NCI-H774 (cell line): ENCODE measurements at places on chromosomes 2 and 18.

DNA sequence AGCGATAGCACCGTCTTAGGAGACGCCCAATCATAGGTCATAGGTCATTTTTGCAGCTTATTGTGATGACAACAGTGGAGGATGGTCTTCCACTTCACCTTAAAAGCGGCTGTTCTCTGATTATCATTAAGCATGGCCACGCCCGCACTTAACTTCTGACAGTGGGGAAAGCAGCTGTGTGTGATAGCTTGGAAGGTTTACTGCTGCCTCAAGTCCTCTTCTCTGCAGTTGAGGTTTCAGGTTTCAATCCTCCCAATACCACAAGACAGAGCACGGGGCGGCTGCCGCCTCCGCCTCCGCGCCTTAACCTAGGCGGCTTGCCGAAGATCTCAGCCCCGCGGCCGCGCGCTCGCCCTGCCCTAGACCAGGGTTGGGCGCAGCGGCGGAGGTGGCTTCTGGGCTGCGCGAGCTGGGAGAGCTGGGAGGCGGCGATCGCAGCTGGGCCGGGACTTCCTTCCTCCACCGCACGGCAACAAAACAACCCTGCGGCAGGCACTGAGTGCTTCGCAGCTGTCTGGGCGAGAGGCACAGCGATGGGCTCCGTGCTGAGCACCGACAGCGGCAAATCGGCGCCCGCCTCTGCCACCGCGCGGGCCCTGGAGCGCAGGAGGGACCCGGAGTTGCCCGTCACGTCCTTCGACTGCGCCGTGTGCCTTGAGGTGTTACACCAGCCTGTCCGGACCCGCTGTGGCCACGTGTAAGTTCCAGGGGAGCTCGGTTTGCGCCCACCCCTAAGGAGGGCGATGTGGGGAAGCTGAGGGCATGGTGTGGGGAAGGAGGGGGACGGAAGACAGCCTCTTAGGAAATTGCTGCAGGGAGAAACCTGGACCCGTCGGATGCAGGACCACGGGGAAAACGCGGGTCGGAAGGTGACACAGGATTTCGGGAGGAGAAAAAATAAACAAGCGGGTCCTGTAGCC is at the start of gene RNF125:
Gene RNF125 (plus strand): TSS at position 495 of the 920 bp plus-strand sequence. CDS start 39 bp downstream, at position 534.
- DNase-seq = peak; percentile 61

DNA sequence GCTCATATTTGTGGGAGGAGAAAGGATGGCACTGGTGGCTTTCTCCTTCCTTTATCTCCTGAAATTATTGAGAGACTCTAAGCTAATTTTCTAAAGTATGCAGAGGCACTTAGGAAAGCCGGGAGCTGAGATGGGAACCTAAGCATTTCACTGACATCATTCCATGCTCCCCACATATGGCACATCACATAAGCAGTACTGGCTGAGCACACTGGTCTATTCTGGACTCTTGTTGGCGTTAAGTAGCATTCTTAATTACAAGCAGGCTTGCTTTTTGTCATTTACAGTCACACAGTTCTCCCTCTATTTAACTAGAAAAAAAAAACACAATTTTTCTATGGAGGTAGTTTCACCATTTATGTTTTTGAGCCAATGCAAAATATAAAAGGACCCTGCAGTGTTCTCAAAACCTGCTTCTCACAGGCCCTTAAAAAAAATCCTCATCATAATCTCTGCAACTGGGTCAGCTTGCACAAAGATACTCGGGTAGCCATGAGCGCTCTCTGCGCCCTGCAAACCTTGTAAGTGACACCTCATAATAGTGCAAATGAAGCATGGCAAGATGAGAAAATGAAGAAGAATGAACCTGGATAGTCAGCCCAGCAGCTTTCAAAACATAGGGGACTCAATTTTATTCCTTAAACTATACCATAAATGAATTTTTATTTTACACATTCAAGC is 688.6 kb downstream of the NRXN1 start:
- no peak for DNase-seq

GRCh38 chr2:234003972-234004617 is 46.4 kb upstream of the SPP2 start:
- DNase-seq = no peak

DNA sequence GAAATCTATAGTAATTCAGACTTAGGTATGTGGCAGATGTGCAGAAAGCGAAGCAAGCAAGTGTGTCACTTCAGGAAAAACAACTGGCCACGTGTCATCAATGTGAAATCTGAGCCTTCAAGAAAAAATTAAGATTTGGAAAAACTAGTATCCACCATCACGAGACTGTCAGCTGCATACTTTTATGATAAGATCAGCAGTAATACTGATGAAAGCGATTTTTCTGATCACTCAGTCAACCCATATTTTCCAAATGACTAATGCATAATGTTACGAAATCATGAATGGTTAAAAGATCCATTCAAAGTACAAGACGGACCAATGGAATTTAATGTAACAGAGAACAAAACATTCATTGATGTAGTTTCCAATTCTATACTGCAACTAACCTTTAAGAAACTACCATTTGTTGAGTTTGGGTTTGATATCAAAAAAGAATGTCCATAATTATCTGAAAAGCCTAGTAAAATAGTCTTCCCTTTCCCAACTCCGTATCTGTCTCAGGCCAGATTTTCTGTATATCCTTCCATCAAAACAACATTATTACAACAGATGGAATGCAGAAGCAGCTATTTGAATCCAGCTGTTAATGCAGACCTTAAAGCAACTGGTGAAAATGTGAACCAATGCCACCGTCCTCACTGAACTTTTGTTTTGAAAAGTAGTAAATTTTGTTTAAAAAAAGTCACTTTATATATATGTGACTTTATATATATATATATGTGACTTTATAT is 17.0 kb upstream of the BCL2 start:
- DNase-seq = no peak

- no peak for DNase-seq
Measured at GRCh38 chr2:85792783-85793441, 39.1 kb downstream of the ATOH8 start.

GRCh38 chr2:241535871-241536655 is 22.5 kb upstream of the BOK start:
- DNase-seq = no peak

DNA sequence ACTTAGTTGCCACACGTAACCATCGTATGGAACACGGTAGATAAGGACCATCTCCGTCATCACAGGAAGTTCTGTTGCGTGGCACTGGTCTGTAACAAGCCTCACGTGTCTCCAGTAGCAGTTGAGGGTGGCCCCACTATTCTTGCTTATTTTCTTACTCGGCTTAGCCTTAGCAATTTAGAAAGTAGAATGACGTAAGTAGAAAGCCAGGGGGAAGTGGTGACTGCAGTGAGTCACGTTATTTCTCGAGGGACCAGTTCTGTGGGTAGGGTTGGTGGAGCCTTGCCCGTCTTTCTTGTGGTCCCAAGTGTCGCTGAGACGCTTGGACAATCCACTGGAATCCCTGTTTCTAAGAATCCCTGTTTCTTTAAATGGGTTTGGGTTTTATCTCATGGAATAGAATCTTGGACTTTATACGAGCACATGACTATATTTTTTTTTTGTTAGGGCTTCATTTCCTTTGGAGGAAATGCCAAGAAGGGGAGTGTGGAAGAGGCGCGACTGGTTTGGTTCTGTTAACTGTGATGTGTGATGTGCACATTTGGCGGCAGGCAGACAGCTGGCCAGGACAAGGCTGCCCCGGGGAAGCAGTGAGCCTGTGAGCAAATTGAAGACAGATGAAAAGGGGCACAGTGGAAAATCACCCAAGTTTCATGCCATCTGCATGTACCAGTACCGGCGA is 96.2 kb downstream of the CABLES1 start:
- DNase-seq = no peak

- no peak for DNase-seq
Measured at GRCh38 chr2:201157694-201158093, 25.2 kb upstream of the CASP10 start.

DNA sequence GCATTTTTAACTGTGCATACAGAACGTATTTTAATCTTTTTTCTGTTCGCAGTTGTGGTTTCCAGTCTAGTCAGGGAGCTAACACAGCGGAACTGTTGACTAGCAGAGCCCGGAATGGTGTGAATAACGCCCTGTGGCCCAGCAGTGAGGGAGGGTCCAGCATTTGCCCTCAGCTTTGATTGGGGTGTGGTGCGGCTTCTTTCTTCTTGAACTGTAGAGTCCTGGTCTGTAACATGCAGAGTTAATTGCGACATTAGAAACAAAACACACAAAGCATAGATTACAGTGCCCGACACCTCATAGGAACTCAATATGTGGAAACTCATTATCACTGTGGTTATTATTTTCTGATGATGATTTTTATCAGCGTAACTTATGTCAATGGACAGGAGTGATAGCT is 253.6 kb downstream of the SOX11 start:
- no peak for DNase-seq

DNA sequence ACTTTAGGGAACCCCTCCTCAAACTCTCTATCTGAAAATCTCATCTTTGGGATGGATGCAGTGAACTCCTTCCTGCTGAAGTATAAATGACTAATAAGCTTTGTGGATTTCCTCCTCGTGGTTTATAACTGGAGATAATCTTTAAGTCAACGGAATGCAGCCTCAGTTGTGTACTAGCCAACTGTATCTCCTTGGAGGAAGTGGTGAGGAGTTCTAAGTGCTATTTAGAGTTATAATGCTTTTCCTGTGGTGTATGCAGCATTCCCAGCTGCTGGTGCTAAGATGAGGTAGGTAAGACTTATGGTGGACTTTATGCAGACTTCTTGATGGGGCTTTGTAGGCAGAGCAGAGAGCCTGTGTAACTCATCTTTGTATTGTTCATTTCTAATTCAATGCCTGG is 90.9 kb downstream of the LYPD6B start:
- DNase-seq = no peak

DNA sequence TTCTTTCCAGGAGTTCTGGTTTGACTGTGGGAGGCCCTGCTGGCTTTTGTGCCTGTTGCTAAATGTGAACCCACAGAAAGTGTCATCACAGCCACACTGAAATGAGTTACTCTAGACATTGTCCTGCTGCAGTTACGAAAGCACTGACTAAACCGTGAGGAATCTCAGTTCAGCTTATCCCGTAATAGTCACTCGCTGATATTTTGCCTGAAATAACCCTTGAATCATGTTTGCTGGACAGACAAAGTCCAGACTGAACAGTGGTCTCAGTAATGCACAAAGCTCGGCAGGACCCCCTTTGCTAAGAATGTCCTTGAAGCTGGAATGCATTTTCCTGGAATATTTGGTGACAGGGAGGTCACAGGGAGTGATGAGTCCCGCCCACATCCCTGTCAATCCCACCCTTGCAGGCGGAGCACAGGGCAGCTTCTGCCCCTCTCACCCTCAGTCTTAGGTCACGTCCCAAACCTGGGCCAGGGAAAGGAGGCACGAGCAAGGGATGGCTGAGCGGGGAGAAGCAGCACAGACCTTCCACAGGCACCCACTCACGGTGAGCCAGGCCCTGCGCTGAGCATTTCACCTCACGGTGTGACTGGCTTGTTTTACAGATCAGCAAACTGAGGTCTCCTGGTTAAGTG is 53.4 kb downstream of the ADI1 start:
- DNase-seq = no peak

- DNase-seq = no peak
Measured at GRCh38 chr2:196224756-196225155, 53.4 kb upstream of the STK17B start.

GRCh38 chr2:196987649-196988364 is 61.3 kb upstream of the PGAP1 start:
- peak; percentile 34 for DNase-seq

GRCh38 chr18:46337271-46337670 is 233.1 kb downstream of the HAUS1 start:
- no peak for DNase-seq

- no peak for DNase-seq
Measured at GRCh38 chr2:81940266-81940955, 1635.9 kb upstream of the LRRTM1 start.

- peak; percentile 77 for DNase-seq
Measured at GRCh38 chr18:39841482-39842365, 2113.3 kb upstream of the PIK3C3 start.

DNA sequence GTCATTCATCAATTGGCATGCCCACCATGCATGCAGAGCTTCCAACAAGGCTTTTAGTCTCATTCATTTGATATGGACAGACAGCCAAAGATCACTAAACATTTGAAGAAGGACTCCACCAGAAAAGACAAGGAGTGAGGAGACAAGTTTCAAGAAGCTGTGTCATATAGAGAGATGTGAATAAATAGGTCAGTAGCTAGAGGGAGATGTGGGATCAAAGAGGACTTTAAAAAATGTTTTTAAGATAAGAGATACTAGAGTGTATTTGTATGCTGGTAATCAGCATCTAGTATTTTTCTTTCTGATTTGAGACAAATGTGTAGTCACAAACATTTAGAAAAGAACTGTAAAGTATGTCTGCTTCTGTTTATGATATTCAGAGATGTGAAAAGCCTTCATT is 48.5 kb downstream of the ANTXR1 start:
- no peak for DNase-seq

DNA sequence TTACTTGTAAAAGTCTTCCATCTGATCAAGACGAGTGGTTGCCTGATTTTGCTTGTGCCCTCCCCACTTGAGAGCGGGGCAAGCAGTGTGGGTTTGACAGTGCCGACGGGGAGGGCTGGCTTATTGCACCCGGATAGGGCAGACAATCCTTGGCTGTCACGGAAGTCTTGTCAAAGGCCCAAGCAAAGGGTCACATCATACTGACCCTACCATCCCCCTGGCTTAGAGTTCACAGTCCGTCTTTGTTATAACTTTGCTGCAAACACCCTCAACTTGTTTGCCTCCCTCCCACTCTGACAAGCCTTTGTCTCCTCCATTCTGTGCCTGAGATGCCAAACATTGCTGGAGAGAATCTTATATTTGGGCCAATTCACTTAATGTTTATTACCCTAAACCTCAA is 165.9 kb upstream of the MSH6 start:
- DNase-seq = no peak

DNA sequence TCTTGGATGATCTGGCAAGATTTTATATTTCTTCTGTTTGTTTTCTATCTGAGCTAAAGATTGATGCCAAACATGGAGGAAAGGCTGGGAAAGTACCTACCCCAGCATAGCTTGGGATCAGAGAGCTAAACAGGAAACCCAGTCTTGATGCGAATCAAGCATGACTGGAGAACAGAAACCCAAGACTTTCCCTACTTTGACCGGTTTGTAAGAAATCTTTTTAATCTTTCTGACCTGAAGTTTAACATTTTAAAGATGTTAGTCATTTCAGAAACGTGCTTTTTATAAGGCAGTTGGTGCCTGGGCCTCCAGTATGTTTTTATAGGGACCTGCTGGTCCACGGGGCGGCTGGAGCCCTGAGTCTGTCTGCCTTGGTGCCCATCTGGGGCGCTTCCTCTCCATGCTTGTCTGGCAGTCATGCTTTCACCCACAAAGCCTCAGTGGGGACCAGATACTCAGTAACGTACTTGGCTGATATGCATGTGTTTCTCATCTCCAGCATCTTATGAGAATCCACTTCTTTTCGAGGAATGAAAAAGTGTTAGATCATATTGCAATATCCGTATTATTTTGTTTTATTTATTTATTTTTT is 266.5 kb downstream of the PTGR3 start:
- DNase-seq = no peak

- no peak for DNase-seq
Measured at GRCh38 chr2:8514796-8515758, 166.8 kb upstream of the ID2 start.

- no peak for DNase-seq
Measured at GRCh38 chr2:55169915-55170314, 62.2 kb downstream of the CLHC1 start.

- DNase-seq = no peak
Measured at GRCh38 chr2:173998386-173998785, 33.2 kb upstream of the SP3 start.
